ENCODE measurements at places on chromosomes 7 and 10.

DNA sequence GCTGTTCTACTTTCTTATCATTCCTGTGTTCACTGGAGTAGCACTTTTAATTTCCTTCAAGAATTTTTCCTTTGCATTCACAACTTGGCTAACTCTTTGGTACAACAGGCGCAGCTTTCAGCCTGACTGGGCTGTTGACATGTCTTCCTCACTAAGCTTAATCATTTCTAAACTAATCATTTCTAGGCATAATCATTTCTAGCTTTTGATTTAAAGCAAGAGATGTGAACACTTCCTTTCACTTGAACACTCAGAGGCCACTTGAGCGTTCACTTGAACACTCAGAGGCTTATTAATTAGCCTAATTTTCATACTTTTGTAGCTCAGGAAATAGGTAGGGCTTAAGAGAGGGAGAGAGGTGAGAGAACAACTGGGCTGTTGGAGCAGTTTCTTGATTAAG, 15.9 kb downstream of the C10orf90 start:
- DNase-seq: no peak

GRCh38 chr10:60607372-60607771, 170.9 kb upstream of the CDK1 start:
- DNase-seq: no peak

- DNase-seq: no peak
Observed at GRCh38 chr7:49400891-49401550, 372.4 kb upstream of the VWC2 start.

DNA sequence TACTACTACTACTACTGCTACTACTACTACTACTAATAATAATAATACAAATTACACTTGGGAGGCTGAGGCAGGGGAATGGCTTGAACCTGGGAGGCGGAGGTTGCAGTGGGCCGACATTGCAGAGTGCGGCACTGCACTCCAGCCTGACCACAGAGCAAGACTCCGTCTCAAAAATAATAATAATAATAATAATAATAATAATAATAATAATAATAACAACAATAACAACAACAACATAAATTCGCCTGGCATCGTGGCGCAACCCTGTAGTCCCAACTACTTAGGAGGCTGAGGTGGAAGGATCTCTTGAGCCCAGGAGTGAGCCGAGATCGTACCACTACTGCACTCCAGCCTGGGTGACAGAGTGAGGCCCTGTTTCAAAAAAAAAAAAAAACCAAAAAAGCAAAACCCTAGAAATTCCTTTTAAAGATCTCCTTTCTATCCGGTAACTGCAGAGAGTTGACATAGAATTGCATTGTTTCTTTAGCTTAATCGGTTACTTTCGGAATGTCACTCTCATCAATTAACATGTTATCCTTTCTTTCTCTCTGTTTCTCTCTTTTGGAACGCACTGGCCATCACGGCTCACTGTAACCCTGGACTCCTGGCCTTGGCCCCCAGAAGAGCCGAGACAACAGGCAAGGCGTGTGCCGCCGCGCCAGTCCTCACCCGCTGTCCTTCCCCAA, 972 bp downstream of the PHYH start:
- no peak for DNase-seq

- DNase-seq: no peak
Observed at GRCh38 chr10:90480466-90480865, 377.4 kb downstream of the HTR7 start.

GRCh38 chr7:50815138-50815537, 32.4 kb upstream of the GRB10 start:
- DNase-seq: no peak

DNA sequence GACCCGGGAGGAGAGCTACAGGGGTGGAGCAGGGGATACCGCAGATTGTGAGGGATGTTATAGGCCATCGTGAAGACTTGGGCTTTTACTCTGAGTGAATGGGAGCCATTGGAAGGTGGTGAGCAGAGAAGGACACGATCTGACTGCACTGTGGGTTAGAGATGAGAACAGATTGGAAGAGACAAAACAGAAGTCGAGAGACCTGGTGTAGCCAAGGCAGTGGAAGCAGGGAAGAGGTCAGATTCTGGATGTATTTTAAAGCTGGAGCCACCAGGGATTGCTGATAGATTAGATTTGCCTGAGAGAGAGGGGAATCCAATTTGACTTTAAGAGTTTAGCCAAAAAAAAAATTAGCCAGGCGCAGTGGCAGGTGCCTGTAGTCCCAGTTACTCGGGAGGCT, 21.6 kb upstream of the EEPD1 start:
- DNase-seq: no peak

DNA sequence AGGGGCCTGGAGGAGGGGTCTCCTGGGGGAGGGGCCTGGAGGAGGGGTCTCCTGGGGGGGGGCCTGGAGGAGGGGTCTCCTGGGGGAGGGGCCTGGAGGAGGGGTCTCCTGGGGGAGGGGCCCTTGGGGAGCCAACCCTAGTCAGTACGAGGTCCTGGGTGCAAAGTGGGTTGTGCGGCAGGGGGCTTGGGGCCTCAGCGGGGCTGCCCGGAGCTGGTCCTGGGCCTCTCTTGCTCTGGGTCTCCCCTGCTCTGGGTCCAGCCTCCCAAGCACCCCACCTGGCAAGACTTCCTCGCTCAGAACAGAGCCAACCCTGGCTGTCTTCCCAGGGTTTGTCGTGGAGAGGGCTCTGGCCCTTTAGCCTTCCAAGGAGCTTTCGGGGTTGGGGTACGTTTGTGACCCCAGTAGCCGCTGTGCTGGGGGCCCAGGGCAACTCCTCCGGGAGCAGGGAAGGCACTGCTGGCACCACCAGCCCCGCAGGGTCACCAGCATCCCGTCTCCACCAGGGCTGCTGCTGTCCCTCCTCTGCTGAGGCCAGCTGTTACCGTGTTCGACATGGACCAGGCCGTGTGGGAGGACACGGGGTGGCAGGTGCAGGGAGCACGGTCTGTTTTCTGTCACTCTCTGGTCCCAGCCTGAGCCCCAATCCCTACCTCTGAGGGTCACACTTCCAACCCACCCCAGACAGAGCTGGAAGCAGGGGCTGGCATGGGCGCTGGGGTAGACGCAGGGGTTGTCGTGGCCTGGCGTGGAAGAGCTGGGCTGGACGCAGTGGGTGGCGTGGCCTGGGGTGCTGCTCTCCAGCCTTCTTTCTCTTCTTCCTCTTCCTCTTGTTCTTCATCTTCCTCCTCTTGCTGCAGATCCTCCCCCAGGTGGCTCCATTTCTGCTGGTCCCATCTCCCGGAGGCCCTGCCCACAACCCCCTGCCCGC, 22.8 kb downstream of the PWWP2B start:
- DNase-seq: no peak

- no peak for DNase-seq
Observed at GRCh38 chr7:52656098-52656497, 379.3 kb upstream of the POM121L12 start.

- no peak for DNase-seq
Observed at GRCh38 chr7:154770962-154771361, 232.0 kb downstream of the PAXIP1 start.

DNA sequence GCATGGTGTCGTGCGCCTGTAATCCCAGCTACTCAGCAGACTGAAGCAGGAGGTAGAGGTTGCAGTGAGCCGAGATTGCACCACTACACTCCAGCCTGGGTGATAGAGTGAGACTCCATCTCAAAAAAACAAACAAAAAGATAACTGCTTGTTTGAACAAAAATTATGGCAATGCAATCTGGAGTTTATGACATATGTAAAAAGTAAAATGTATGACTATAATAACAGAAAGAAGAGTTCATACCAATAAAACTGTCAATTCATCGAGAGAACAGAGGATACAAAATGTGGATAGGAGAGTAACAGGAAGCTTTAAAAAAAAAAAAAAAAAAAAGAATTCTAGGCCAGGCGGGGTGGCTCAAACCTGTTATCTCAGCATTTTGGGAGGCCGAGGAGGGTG, 19.2 kb downstream of the SLC25A16 start:
- DNase-seq: no peak

DNA sequence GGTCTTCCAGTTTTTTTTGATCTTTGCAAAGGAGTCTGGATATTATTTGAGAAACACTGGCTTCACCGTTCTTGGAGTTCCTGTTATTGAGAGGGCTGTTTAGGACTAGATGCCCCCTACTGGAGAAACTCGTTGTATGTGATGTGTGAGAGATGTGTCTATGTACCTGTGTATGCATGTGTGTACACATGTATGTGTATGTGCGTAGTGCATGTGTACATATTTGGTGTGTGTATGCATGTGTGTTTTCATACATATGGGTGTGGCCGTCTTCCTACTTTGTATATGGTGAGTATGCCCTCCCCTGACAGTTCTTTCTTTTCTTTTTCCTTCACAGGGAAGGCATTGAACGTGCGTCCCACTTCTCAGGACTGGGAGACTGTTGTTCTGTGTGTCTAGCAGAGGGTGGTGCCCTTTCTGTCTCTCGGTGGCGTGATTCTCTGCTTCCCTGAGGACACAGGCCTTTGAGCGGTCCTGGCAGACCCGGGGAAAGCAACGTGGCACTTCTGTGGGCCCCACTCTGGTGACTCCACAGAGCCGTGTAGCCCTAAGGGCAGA, 3.0 kb upstream of the CALHM3 start:
- DNase-seq: no peak

- no peak for DNase-seq
Observed at GRCh38 chr10:123560301-123561140, 105.6 kb upstream of the GPR26 start.

- no peak for DNase-seq
Observed at GRCh38 chr7:101910991-101911799, 93.8 kb downstream of the CUX1 start.

GRCh38 chr7:155527664-155528063, 18.7 kb downstream of the CNPY1 start:
- no peak for DNase-seq

GRCh38 chr7:3437467-3437866, 136.4 kb downstream of the SDK1 start:
- no peak for DNase-seq

- DNase-seq: no peak
Observed at GRCh38 chr7:83465643-83466042, 183.3 kb downstream of the SEMA3E start.

GRCh38 chr10:11853468-11853867, 30.3 kb downstream of the PROSER2 start:
- DNase-seq: no peak

- no peak for DNase-seq
Observed at GRCh38 chr10:70513848-70514309, 35.3 kb downstream of the PALD1 start.

DNA sequence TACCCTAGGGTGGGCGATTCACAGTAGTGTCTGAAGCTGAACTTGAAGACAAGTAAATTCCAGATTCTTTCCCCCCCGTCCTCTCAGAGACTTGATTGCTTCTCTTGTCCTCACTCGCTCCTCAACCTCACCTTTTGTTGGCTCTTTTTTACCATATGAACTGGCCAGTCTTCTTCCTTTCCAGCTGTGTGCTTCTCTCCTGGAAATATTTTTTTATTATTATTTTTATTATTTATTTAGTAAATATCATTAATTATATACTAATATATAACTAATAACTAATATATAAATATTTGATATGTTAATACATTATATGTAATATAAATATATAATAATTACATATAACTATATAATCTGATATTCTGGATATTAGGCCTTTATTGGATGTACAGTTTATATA, 484.3 kb downstream of the GALNT17 start:
- DNase-seq: no peak

DNA sequence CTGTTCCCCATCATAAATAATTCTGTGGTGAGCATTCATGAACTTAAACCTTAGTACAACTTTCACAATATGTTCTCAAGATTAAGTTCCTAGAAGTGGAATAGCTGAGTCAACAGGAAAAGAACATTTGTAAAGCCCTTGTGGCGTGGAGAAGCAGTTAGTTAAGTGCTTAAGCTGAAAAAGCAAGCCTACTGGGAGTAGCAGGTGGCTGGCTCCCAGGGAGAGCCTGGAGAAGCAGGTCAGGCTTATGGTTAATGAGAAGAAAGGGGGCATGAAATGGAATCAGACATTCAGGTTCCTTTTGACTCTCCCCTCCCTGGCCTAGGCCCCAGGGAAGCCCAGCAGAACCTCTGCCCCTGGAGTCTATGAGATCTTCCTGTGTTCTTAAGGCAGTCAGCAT, 35.3 kb downstream of the VSTM4 start:
- no peak for DNase-seq

GRCh38 chr7:5470167-5470532, 46.5 kb upstream of the TNRC18 start:
- no peak for DNase-seq

GRCh38 chr7:75925717-75926435, 10.9 kb downstream of the POR start:
- DNase-seq: no peak

DNA sequence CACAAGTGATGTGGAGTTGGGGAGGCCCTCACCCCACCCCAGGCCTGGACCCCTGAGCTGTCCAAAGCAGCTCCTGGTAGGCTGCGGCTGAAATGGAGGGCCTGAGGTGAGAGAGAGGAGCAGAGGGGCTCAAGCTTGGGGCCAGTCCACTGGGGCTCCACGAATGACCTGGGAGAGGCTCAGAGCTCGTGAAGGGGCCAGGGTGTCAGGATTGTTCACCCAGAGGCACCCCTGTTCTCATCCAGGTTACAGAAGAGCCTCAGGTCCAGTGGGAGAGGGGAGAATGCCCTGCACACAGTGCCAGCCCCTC, 102.2 kb upstream of the RET start:
- DNase-seq: no peak

DNA sequence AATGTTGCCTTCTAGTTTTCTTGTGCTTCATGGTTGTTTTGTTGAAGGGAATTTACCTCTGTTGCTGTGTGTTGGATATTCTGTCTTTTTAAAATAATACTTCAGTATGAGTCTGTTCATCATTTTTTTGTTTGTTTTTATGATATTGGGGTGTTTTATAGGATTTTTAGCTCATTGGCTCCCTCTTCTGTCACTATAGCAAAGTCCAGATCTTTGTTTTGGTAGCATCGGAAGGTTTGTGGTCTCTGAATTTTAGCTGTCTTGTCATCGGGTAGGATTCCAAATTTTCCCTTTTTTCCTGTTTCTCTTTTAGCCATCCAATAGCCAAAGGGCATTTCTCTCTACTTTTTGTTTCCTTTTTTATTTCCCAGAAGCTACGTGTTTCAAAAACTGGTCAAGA, 91.4 kb downstream of the EXOC4 start:
- DNase-seq: no peak

DNA sequence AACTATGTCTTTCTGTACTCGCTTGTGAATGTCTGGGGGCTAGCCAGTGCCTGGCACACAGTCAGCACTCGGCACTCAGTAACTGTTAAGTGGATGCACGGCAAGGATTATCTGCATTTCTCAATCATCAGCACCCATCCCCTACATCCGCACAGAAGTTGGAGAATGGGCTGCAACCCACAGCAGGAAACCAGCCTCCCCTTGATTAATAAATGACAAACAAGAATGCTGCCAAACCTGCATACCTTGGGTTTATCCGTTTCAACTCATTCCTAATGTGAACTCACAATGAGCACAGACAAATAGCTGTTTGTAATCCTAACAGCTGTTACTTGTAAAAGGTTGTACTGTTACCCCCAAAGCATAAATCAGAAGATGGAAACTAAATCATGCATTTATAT, 28.9 kb downstream of the PPP1R3C start:
- no peak for DNase-seq

GRCh38 chr7:116495736-116496135, 3.8 kb upstream of the CAV2 start:
- no peak for DNase-seq
